ENCODE measurements at places on chromosomes 5 and 9.

DNA sequence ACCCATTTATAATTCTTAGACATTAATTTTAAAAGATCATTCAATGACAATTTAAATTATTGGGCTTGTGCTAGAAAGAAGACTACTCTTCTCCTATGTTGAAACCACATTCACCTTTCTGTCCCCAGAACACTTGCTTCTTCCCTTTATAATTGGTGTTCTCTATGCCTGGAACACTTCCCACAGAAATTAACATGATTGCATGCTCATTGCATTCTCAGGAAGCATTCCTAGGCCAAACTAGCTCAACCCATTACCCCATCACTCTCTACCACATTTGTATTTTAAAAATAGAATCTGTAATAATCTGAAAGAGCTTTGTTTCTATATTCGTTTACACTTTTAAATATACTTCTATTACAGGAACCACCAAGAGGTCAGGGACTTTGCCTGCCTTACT is 184.7 kb downstream of the MEF2C start:
- no peak for DNase-seq

DNA sequence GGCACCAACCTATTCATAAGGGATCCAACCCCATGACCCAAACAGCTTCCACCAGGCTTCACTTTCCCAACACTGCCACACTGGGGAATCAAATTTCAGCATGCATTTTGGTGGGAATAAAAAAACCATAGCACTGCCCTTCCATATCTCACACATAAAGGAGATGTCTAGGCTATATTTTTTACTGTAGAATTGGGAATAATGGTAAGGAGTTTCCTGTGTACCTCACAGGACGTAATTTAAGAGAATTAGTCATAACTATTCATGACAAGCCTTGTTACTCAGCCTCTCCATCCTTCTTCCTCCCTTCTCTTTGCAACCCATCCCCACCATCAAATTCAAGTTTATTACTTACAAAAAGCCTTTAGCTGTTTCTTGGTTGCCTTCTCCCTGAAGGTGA is 352.1 kb downstream of the MLLT3 start:
- no peak for DNase-seq

- no peak for DNase-seq
Observed at GRCh38 chr9:70097187-70097586, 53.5 kb downstream of the MAMDC2 start.

DNA sequence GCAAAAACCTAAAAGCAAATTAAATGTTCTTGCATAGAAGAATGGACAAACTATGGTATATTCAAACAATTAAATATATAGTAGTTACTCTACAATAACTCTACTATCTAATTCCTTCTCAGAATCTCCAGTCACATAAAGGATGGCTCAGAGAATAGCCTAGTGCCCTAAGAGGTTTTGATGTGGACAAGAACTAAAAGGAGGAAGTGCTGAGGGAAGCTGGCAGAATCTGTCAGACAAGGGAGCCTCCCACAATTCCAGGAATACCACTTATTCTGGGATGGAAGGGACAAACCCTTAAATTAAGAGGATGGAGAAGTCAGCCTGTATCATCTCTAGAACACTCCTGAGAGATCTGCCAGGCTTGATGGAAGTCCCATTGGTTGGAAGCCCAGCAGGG is 30.4 kb downstream of the TNFSF8 start:
- no peak for DNase-seq

DNA sequence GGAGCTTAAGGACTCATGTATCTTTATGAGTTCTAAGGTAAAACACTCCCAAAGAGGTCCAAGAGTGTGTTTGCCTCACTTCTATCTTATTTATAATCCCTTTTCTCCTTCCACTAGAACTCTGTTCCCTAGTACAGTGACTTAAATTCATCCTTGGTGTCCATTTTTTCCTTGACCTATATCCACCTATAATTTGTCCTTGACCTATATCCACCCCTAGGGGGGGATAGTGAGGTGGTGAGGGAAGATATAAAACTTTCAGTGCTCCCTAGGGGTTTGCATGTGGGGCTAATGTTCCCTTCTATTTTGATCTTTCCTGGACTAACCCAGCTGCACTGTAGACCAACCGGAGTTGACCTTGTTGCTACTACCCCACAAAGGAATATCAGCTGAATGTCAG is 83.5 kb upstream of the GNAQ start:
- peak; percentile 36 for DNase-seq

- peak; percentile 29 for DNase-seq
Observed at GRCh38 chr9:128863647-128864046, 18.1 kb downstream of the KYAT1 start.

GRCh38 chr9:114588210-114588609 is 641 bp downstream of the ATP6V1G1 start:
- no peak for DNase-seq

DNA sequence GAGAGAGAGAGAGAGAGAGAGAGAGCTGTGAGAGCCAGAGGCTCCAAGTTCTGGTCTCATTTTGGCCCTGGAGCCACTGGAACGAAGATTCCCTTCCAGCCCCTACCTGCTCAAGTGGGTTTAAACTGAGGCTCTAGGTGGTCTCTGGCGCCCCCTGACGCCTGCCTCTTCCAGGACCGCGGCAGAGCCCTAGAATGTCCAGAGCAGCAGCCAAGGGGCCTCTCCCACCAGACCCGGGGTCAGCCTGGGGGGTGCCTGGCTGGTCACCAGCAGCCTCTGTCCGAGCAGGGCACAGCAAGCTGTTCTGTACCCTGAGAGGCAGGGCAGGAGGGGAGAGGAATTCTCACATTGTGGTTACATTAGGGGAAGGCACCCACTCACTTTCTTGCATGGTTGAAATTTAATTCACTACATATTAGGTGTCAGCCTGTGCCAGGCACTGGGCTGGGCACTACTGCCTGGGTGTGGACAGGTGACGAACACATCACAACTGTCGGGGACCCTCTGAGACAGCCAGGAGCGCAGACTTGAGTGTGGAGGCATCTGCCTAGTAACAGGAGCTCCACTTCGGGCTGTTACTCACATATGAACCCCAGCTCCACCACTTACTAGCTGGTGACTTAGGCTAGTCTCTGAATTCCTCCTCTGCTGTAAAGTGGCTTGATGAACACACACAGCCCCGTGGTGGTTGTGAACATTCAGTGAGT is 44.5 kb downstream of the AMBP start:
- DNase-seq = peak; percentile 58

DNA sequence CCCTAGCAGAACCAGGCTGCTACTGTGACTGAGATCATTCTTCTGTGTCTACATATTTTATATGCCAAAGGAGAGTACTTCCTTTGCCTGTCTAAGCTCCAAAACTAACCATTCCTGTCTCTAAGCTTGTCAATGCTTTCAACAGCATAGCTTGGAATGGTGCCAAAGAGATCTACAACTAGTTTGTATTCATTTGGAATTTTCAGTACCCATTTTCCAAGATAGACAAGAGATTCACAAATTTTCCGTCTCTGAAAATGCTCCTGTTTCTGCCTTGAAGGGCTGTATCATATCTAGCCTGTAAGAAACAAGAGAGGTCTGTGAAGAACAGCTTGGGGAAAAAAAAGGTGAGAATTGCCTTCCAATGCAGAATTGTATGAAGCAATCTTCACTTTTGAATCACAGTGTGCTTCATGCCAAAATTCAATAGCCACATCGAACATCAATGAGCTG is 334.4 kb upstream of the ACTBL2 start:
- DNase-seq = no peak

GRCh38 chr9:136602193-136602885 is 56.5 kb upstream of the NOTCH1 start:
- no peak for DNase-seq

- DNase-seq = peak; percentile 73
Observed at GRCh38 chr9:137156567-137157375, 13.1 kb downstream of the LRRC26 start.

GRCh38 chr5:41408676-41409443 is 101.5 kb downstream of the PLCXD3 start:
- DNase-seq = no peak

DNA sequence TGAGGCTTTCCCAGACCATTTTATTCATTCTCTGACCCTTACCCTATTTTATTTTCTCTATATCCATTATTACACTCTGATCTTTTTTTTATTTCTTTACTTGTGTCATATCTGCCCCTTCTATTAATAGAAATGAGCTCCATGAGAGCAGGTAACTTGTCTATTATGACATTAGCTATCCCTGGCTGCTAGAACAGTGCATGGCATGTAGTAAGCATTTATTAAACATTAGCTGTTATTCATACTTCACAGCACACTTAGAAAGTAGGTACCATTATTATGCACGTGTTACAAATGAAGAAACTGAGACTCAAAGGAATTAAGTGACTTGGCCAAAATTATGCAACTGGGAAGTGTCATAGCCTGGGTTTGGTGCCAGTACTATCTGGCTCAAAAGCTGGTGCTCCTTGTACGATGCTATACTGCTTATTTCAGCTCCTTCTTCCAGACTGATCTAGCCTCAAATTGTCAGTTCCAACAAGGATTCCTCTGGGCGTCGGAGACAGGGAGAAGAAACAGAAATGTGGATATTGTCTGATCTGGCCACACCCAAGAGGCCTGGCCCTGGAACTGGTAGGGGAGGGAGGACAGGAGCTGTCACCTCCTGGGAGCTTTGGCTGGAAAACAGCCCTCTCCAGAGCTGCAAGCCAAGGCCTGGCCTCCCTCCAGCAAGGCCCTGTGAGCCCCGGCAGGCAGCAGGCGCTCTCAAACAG is 10.8 kb upstream of the NIPAL4 start:
- DNase-seq = peak; percentile 62

- DNase-seq = no peak
Observed at GRCh38 chr9:135739271-135740220, 37.6 kb downstream of the KCNT1 start.

GRCh38 chr9:14155237-14155636 is 158.7 kb downstream of the NFIB start:
- DNase-seq = no peak

GRCh38 chr5:158999339-158999738 is 100.4 kb downstream of the EBF1 start:
- no peak for DNase-seq

- no peak for DNase-seq
Observed at GRCh38 chr9:124761710-124762109, 9.4 kb downstream of the NR6A1 start.

All from HAP-1 (cell line).